ENCODE measurements at places on chromosomes 4 and X.

DNA sequence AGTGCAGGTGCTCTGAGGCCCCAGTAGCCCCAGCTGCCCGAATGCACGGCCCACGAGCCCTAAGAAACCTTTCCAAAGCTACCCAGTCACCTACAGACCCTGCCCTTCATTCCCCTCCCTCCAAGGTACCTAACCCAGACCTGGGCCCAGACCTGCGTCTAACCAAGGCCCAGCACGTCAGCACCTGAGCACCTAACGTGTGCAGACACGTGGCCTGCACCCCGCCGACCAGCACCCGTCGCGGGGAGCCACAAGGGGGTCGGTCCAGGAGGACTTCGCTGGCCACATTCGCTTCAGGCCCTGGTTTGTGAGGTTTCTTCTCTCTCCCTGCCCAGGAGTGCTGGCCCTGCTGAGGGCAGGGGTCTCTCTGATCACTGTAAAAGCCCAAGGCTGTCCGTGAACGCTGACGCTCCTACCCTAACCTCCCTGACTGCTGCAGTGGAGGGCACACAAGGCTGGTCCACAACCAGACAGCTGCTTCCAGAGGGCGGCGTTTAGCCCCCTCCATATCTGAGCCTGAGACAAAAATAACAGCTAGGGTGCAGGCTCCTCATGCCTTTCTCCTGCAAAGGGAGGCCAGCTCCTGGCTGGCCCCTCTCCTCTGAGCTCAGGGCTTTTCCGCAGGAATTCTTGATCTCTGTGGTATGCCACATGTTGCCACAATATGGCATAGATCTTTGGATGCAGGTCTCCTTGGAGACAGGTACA, 31.8 kb downstream of the WDR1 start:
- DNase-seq: no peak

GRCh38 chrX:82218361-82218760, 1016.5 kb downstream of the SH3BGRL start:
- DNase-seq: no peak

- no peak for DNase-seq
These were observed 19.7 kb upstream of the SPON2 start for GRCh38 chr4:1192091-1192492.

GRCh38 chr4:177483760-177484159, 41.5 kb upstream of the AGA start:
- no peak for DNase-seq

GRCh38 chr4:52552778-52553177, 106.3 kb downstream of the USP46 start:
- no peak for DNase-seq

GRCh38 chrX:143669395-143669794, 33.5 kb upstream of the SLITRK4 start:
- no peak for DNase-seq

DNA sequence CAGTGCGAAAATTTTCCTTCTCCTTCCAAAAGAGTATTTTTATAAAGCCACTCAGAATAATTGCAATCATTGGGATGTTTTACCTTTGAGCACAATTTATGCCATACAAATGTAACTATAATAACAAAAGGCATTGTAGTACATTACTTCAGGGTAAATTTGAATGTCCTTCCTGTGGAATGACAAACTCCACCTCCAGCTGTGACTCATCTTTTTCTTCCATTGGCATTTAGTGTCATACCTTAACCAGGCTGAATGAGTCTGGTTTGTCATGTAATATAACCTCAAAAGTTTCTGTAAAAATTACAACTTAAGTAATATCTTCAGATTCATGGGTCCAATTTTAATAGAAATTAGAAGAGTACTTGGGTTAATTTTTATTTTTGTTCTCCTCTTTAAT, 93.3 kb downstream of the TMEM47 start:
- no peak for DNase-seq

DNA sequence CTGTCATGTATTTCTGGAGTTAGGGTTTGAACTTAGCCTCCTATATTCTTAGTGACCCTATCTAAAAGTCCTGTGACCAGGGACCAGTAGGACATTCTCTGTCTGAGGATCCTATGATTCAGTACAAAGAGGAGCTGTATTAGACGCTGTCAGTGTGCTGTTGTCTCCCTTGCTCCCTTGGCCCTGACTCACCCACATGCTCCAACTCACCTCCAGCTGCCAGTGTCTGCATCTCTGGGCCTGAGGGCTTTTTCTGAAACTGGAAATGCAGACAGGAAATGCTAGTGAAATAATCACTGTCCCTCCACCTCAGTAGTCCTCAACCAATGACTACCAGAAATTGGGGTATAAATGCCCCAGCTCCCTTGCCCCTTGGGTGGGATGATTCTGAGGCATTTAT, 535.3 kb upstream of the RPS6KA3 start:
- no peak for DNase-seq

DNA sequence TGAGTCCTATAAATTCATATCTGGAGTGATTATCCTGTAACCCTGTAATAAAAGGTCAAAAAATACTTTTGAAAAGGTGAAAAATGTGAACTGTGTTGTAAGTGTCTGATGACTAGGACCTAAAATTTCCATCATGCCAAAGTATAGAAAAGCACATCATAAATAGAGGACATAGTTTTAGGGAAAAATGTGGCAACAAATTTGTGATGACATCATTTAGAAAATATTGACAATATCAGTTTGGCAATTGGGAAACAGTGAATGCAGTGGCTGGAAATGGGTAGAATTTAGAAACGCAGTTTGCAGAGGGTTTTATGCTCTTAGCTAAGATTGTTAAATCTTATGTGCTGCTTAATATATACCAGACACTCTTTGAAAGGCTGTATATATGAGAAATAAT, 1464.8 kb downstream of the RAPGEF2 start:
- no peak for DNase-seq

DNA sequence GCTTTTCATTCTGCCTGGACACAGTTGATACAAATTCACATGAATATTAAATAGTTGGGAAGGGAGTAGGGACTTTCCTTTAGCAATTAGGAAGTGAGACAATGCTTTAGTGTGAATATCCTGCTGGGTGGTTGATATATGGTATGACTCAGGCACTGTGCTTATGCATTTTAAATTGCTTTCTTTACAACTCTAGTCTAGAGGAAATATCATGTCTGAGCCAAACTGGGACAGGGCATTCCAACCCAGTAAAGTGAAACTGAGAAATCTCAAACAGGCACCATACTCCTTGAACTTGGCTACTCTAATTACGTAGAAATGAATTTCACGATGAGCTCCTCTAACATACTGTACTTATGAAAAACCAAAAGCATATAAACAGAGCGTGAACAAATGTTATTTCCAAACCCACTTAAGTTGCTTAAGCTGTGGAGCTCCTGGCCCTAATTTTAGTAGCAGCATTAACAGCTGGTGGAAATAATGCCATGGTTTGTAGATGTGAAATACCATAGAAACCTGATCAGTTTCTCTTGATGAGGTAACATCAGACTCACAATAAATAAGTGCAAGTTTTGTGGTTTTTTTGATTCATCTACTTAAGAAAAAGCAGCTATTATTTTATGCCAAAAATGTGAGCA, 242.9 kb upstream of the GK2 start:
- DNase-seq: no peak

DNA sequence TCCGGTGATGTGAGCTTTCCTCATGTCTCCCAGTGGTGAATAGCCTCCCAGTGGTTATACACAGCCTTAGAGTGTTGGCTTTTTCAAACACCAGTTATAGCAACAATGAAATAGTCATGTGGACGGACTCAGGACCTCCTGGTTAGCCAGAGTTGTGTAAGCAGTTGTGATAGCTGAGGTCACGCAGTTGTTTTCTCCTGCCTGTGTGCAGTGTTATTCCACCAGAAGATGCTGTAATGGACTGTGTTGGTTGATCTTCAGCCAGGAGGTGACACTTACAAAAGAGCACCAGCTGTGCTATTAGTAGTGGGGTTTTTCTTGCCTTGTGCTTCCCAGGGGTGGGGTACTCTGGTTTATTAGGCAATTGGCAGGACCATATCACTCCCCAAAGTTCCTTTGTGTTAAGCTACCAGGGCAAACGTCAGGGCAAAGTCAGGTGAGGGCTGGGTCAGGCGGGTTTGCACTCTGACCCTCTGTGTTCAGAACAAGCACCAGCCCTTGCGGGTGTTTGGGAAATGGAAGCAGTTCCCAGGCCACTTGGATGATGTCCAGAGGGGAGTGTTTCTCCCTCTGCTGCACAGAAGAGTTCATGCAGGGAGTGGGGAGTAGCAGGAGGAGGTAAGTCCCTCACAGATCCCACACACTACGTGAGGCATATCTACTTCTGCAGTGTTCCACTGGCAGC, 252.6 kb downstream of the TMEM47 start:
- DNase-seq: no peak

DNA sequence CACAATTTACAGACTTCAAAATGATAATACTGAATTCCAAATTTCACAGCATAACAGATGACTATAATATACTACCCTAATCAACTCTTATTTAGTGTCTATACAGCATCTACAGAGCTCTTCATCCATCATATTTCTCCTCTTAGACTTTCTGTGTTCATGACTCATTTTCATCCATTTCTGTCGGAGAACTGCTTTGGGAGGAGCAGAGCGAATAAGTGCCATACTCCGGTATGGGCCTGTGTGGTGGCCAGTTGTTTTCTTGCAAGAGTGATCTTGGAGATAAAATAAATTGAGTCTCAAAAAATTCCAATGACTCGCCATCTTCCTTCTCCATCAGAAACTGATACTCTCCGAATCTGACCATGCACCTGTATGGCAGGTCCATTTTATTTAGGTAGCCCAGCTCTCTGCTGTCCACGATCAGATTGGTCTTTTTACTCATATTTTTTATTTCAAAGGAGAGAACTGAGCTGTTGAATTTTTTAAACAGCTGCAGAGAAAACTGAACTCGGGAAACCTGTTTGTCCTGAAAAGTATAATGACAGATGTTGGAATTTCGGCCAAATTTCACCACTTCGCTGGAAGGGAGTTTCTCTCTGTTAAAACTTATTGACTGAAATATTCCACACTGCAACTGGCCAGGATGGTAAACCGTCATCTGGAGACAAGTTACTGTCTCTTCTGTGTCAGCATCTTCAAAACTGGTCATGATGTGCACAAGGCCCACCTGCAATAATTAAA, 7.8 kb downstream of the TIFA start:
- DNase-seq: no peak

- no peak for DNase-seq
These were observed 669 bp downstream of the TMEM150C start for GRCh38 chr4:82560853-82561785.

DNA sequence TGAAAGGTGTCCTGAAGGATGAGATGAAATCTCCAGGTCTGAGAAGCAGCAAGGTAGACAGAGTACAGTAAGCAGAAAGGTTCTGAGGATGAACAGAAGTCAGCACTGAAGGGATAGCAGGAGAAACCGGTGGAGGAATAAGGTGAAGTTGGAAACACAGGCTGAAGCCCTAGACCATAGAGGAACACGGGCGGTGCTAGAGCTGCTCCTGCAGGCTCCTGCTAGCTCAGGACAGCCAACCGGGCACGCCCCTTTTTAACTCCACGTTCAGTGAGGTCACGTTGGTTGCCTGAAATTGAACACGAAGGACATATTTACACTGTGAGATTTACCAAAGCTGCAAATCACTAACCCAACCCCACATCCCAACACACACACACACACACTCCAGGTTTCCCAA, 1886.4 kb upstream of the AGA start:
- DNase-seq: no peak

GRCh38 chrX:23902419-23902818, 5.3 kb downstream of the APOO start:
- no peak for DNase-seq

- no peak for DNase-seq
These were observed 62.6 kb downstream of the CHIC2 start for GRCh38 chr4:54001668-54002365.

GRCh38 chrX:7146020-7146702, 1.4 kb upstream of the STS start:
- no peak for DNase-seq

DNA sequence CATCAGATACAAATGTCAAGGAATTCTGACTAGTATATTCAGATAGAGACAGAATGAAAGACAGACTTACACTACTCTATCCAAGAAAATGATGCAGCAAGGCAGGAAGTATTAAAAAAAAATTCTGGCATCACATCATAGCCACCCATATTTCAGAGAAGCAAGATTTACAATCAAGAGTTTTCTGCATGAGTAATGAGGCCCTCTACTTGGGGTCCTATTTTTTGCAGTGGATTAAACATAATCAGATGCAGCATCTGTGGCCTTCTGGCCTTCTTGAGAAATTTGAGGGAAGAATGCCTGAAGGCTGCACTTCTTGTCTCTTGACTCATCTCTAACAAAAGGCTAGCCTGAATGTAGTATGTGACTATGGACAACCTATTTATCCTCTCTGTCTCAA, 48.2 kb upstream of the SLIT2 start:
- DNase-seq: no peak

DNA sequence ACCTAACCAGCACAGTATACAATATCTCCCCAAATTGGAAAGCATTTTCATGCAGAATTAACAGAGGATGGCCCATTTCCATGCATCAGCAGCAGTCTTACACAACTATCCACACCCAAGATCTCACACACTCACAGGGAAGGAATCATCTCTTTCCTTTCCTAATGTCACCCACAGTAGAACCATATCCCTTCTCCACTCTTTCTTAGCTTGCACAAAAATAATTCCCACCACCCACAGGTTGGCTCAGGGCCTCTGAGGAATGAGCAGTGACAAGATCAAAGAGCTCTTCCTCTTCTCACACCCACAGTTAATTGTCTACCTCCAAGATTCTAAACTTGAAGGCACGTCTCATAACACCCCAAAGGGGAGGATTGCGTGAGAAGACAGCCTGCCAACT, 217.7 kb upstream of the VEGFC start:
- DNase-seq: no peak

GRCh38 chr4:42547805-42548204, 109.1 kb downstream of the ATP8A1 start:
- DNase-seq: no peak
